H1 (cell line): ENCODE measurements at places on chromosomes 4 and X. TPM values are rescaled to one million over a fixed set of nuclear protein-coding genes. Genes with fewer than 3 reads are reported as not detected.

Gene RAB28
- polyA plus RNA-seq, result 10.5 and 16.0 TPM in 2 replicates

Gene INPP4B
- polyA plus RNA-seq, result under 0.01 and 0.11 TPM in 2 replicates

Gene AWAT2
- polyA plus RNA-seq, result not detected in 2 replicates

Gene XPNPEP2
- 0.14 and 0.27 TPM in 2 replicates for polyA plus RNA-seq

Gene GAGE12H
- polyA plus RNA-seq, result not detected in 2 replicates

Gene TMPRSS11D
- not detected in 2 replicates for polyA plus RNA-seq

Gene SLC25A43
- 3.1 and 4.1 TPM in 2 replicates for polyA plus RNA-seq

Gene TCEAL7
- polyA plus RNA-seq, result 3.5 and 7.9 TPM in 2 replicates
